ENCODE measurements at places on chromosomes 2 and 18. TPM values are rescaled to one million over a fixed set of nuclear protein-coding genes. Genes with fewer than 3 reads are reported as not detected.

Gene TWIST2
- not detected for total RNA-seq

Gene TUBA3E
- not detected for total RNA-seq

Gene MC4R
- not detected for total RNA-seq

DNA sequence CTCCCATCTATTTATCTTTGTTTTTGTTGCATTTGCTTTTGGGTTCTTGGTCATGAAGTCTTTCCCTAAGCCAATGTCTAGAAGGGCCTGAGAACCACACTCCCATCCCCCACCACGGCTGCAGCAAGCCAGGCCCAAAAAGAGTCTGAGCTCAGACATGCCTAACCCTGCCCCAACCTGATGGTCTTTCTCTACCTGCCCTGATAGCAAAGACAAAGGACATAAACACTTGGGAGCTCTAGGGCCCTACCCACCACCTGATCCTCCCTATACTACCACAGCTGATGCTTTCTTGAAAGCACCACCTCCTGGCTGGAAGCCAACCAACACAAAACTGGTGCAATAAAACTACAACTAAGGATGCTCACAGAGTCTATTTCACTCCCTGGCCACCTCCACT is 233.4 kb downstream of the WDR7 start:
- DNase-seq: no peak

DNA sequence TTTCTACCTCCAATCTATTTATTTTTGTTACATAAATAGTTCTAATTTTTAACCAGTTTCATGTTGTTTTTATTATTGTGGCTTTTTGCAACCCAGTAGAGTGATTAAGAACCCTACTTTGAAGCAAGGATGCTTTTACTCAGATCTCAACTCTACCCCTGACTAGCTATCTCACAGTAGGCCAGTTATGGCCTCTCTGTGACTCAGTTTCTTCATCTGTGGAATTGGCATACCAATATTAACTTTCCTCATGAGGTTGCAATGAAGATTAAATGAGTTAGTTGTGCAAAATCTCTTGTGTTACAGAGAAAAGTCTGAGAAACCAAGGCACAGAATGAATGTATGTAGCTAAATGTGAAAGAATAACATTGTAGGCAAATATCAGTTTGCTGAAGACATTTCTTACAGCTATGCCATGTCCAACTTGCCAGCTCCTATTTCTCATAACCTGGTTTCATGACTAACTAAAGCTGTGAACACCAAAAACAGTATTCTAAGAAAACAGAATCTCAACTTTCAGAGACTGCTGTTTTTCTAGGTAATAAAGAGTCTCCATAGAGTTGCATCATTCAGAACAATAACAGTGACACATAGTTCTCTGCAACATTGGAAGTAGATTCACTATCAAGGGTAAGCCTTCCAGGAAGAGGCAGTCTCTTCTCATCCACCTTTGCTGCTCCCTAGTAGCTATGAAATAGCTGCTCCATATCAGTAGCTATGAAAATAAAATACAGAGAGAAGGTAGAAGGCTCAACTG is 33.2 kb upstream of the CYTIP start:
- DNase-seq: no peak

GRCh38 chr2:209671020-209671680 is 100.5 kb upstream of the UNC80 start:
- DNase-seq: no peak

- DNase-seq: no peak
Observed at GRCh38 chr18:53441761-53442414, 782.6 kb downstream of the MBD2 start.

- no peak for DNase-seq
Observed at GRCh38 chr2:238345297-238345968, 25.1 kb downstream of the TRAF3IP1 start.

Measured in naive thymus-derived CD4-positive, alpha-beta T cell (primary cell).